Fibroblast of skin of right biceps (primary cell): ENCODE measurements at places on chromosomes 13 and 19.

- peak; percentile 83 for DNase-seq
These were observed 262.7 kb downstream of the DLEU7 start for GRCh38 chr13:50580684-50581305.

- no peak for DNase-seq
These were observed 40.2 kb downstream of the SMIM24 start for GRCh38 chr19:3440082-3440481.

GRCh38 chr13:51717786-51718398 is 86.1 kb downstream of the DHRS12 start:
- DNase-seq, result peak; percentile 17

DNA sequence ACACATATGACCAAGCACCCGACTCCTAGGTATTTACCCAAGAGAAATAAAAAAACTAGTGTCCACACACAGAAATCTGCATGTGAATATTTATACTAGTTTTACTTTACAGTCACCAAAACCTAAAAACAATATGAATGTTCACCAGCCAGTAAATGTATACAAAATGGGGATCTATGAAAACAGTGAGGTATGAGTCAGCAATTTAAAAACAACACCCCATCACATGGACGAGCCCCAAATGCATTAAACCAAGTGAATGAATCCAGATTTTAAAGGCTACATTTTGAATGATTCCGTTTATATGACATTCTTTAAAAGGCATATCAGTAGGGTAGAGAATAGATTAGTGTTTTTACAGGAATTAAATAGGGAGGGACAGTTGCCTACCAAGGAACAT is 22.1 kb downstream of the SIGLEC7 start:
- DNase-seq, result no peak

- no peak for DNase-seq
These were observed 40.8 kb downstream of the GGACT start for GRCh38 chr13:100547791-100548201.

DNA sequence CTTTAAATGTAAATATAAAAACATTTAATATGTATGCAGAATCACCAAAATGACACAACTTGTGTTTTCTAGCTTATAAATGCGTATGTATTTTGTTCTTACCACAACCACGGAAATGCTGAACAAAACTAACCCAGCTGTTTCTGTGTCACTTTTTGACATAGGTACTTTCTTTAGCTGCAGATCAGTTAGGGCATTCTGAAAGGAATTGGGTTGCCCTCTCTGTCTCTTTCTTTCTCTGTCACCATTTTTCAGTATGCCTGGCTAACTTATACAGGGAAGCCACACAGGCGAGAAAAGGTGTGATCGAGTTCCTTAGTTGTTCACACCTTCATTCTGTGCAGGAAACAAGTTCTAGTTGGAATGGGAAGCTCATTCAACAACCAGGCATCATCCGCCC is 72.6 kb upstream of the ARGLU1 start:
- no peak for DNase-seq

DNA sequence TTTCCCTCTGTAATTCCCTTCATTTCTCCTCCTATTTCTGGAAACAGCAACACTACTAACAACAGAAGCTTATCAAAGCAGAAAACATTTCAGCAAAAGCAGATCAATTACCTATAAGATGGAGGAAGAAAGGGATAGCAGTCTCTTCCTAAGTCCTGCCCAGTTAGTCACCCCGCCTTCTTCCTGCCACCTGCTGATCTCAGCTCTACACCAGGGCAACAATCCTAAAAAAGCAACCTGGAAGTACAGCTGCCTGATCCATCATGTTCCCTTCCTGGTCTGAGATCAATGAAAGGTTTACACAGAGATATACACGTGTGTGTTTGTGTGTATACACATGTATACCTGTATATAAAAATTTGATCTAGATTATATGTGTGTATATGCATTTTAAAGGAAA is 59.4 kb downstream of the TSC22D1 start:
- no peak for DNase-seq

DNA sequence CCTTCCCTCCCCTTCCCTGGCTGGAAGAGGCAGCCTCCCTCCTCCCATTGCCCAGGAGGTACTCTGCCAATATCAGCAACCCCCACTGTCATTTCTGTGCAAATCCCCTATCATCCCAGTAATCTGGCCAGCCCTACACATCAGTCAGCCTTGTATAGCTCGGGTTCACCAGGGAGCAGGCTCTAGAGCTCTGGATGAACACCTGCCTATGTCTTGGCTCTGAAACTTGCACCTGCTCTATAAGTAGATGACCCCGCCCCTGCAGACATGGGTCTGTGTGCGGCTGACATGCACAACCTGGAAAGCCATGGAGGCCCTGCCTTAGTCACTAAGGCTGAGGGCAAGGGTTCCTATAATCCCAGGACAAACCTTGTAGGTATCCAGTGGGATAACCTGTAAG is 1042.9 kb downstream of the UQCRFS1 start:
- no peak for DNase-seq

GRCh38 chr13:113638806-113639205 is 19.2 kb downstream of the ATP4B start:
- no peak for DNase-seq

DNA sequence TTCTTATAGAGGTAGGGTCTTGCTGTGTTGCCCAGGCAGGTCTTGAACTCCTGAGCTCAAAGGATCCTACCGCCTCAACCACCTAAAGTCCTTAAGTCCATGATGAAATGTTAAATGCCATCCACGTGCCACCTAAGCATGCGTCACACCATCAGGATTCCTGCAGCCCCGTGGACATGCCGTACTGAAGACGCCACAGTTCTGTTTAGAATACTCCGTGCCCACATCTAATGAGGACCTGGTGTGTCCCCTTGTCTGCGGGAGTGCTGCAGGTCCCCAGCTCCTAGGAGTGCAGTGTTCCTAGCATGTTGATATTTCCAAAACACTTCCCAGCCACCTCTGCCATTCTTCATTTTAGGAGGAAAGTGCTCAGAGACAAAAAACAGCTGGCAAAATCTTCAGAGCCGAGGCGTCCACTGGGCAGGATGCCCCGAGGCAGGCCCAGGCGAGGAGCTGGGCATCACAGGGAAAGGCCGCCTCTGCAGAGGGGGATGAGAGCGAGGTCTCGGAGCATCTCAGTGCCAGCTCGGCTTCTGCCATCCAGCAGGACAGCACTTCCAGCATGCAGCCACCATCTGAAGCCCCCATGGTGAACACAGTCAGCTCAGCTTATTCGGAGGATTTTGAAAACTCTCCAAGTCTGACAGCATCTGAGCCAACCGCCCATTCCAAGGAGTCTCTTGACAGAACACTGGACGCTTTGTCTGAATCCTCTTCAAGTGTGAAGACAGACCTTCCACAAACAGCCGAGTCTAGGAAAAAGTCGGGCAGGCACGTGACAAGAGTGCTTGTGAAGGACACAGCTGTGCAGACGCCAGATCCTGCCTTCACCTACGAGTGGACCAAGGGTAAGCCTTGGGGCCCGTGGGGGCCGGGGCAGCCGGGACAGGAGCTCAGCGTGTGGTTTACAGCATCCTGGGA is 13.2 kb downstream of the C19orf44 start:
- DNase-seq, result no peak

DNA sequence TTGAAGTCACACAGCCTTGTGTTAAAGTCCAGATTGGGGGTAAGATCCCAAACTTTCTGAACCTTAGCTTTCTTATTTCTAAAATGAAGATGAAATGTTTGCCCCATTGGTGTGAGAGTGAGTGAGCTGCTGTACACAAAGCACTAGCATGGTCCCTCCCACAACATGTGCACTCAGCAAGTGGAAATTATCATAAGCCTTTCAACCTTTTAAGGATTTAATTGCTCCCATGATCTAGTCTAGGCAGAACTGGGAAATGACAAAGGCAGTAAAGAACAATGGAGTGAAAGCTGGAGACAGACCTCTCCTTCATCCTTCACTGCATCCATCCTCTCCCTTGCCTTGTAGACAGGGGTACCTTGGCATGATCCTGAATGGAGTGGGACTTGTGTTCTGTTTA is 76.0 kb upstream of the GPR12 start:
- no peak for DNase-seq

DNA sequence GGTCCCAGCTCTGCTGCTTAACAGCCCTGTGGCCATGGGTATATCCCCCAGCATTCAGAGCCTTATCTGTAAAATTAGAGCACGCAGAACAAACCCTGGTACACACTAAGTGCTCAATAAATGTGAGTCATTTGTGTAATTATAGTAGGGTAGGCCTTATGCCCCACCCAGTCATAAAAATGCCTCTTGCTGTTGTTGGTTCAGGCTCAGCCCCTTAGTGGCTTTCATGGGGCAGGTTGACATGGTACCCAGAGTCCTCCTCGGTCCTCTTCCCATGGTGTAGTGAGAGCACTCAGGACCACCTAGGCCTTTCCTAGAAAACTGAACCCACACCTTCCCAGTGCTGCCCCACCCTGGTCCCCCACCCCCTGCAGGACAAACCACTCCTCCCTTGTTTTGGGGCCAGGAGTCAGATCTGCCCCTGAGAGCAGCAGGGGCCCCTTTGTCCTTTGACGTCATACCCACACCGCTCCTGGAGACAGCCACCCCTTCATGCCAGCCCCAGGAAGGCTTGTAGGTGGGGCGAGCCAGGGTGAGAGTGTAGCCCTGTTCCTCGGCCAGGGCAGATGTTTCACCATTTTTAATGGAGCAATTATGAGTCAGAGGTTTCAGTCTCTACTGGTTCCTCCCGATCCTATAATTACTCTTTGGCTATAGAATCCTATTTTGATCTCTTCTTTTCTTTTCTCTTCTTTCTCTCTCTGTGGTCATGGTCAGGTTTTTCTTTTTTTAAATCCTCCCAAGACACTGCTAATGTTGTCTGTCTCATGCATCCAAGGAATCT is 36.8 kb downstream of the ACTN4 start:
- DNase-seq, result peak; percentile 91

DNA sequence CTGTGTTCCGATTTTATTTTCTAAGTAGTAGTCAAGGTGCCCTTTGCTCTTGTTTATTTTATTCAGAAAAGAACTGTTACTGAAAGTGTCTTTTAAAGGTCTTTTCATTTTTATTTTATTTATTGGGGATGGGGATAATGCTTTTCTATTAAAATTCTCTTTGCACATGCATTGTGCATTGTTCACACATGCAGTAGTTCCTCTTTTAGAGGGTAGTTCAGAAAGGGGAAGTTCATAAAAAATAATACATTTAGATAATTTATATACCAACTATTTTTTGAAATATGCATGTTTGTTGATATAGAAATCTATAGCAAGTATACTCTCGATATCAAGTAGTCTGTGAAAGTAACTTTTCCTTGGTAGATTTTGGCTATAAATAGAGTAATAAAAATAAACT is 3.5 kb downstream of the GPC5 start:
- DNase-seq, result no peak

- DNase-seq, result no peak
These were observed 14.8 kb downstream of the PLEKHJ1 start for GRCh38 chr19:2221250-2221831.

GRCh38 chr13:46983881-46984280 is 87.0 kb upstream of the HTR2A start:
- peak; percentile 11 for DNase-seq

GRCh38 chr13:48093588-48093987 is 1.3 kb downstream of the MED4 start:
- peak; percentile 11 for DNase-seq

- DNase-seq, result no peak
These were observed 173.8 kb upstream of the RNF113B start for GRCh38 chr13:98350746-98351330.

GRCh38 chr19:29263305-29264135 is 50.6 kb upstream of the UQCRFS1 start:
- peak; percentile 37 for DNase-seq

- DNase-seq, result no peak
These were observed 2.9 kb downstream of the PROSER3 start for GRCh38 chr19:35760711-35761349.

- DNase-seq, result no peak
These were observed 104.9 kb downstream of the MZT1 start for GRCh38 chr13:72622546-72622945.

DNA sequence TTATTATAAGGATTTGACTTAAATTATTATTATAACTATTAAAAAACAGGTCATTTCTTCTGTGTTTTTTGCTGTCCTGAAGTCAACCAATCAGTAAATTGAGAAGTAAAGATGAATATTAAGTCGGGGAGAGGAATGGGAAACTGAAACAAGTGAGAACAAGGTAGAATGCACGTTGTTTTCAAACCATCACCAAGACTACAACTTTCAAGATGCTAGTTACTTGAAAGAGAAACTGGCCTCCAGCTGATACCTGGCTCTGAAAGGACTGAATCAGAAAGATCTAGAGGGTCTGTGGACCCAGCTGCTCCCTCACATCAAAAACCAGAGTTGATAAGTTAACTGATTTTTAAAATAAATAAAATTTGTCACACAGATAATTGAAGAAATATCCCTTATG is 1301.5 kb upstream of the ATXN8OS start:
- no peak for DNase-seq

- peak; percentile 62 for DNase-seq
These were observed 478.4 kb downstream of the TSHZ3 start for GRCh38 chr19:30870876-30871275.

DNA sequence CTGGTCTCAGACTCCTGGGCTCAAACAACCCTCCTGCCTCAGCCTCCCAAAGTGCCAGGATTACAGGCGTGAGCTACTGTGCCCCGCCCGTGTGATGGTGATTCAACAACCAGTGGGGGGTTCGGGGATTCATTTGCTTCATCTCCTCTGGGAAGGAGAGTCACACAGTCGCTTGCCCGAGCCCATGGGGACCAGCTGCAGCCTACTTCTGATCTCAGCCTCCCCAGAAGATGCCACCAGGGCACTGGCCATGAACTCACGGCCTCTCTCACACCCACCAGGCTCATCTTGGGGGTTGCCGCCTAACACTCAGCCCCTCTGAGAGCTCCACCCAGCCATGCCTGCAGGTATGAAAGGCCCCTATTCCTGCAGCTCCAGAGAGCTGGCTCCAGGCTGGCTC is 6.8 kb downstream of the TOMM40 start:
- no peak for DNase-seq

GRCh38 chr19:51607920-51608562 is 22.2 kb downstream of the SIGLEC5 start:
- DNase-seq, result peak; percentile 71

DNA sequence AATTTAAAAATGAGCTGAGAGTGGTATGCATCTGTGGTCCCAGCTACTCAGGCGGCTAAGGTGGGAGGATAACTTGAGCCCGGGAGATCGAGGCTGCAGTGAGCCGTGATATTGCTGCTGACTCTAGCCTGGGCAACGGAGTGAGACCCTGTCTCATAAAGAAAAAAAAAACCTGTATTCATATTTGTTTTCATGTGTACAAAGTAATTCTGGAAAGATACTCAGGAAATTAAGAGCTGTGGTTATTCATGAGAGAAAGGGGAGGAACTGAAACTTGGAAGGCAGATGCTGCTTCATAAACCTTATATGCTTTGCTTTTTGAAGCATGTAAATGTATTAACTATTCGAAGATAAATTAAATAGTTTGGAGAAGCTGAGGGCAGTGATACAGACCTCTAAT is 8.8 kb upstream of the RLN3 start:
- DNase-seq, result no peak

GRCh38 chr13:109684824-109685202 is 101.6 kb downstream of the IRS2 start:
- peak; percentile 32 for DNase-seq

DNA sequence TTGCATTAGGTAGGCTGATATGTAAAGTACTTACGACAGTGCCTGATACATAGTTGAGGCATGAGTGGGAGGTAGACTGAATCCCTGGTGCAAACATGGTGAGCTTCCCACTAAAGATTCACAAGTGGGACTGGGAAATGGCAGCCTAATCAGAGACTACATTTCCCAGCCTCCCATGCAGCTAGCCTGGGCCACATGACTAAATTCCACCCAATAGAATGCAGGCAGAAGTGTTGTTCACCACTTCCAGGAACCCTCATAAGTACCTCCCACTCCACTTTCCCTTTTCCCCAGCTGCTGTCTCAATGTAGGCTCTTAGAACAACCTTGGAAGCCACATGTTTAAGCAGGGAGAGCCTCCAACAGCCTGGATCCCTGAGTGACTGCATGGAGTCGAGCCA is 104.9 kb downstream of the CACNA1A start:
- DNase-seq, result peak; percentile 51
